Iris pigment epithelial cell (primary cell): ENCODE measurements at places on chromosomes 2 and 18.

DNA sequence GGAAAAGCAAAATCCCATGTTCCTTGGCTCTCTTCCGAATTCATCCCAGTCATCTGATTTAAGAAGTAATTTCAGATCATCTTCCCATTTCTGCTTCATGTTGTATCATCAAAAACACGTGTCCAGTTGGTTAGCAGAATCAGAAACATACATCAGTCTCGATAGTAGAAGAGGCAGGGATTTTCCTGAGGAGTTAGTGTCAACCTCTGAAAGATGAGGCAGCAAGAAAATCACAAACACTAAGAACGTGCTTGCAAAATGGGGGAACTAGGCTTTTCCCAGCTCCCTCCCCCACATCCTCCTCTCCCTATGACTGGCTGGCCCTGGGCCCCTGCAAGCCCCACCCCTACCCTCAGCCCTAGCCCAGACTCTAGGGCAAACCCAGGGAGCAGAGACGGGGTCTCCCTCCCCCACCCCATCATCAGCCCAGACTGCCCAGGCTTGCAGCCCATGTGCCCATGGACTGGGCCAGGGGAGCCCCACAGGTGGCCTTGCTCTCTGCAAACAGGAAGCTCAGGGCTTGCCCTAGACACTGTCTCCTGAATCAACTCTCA lies 161.0 kb upstream of the ID2 start:
- DNase-seq: no peak

GRCh38 chr2:26633351-26633945 lies 7.7 kb downstream of the CIB4 start:
- no peak for DNase-seq

GRCh38 chr18:36737316-36737715 lies 91.5 kb downstream of the TPGS2 start:
- DNase-seq: no peak

GRCh38 chr2:88582030-88582429 lies 45.2 kb downstream of the EIF2AK3 start:
- peak; percentile 43 for DNase-seq

DNA sequence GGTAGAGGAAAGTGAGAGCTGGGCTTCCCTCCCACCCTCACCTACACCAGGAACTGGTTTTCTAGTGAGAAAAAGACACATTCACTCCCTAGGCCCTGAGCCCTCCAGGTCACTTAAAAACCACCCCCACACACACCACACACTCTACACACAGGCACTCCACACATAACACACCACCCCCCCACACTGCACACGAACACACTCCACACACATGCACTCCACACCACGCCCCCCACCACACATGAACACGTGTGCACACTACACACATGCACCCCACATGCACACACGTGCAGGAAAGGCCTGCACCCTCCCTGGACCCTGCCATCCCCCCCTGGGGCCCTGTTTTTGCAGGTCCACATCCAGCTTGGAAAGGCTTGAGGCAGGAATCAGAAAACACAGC lies 67.6 kb downstream of the RALBP1 start:
- DNase-seq: no peak

DNA sequence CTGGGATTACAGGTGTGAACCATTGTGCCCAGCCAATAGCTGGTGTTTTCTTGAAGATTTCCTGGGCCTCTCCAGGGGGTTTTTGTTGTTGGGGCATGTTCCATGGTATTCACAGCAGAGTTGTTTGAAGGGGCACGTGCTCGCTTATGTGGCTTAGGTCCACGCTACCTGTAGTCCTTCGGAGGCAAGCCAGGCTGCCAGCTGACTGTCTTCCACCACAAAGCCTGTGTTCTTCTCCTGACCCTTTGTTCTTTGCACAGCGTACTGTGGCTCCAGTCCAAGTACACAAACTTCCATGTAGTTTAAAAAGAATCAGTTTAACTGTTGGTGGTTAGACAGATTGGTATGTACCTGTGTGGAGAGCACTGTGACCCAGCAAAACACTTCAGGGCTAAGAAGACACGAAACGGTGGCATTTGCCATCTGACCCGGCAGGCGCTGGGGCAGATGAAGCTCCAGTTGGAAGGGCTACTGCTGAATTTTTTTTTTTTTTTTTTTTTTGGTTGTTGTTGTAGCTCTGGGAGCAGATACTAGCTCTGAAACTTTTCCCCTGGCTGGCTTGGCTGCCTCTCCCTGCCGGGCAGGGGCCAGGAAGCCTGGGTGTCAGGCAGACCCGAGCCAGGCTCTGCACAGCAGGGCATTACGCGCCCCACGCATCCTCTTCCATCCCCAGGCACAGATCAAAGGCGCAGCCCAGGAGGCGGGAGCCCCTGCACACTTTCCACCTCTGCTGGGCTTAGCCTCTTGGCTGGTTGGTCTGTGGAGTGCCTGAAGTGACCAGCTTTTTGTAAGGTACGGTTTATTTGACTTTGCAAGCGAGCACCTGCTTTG lies 5.7 kb downstream of the GREB1 start:
- peak; percentile 23 for DNase-seq

- DNase-seq: no peak
Observed at GRCh38 chr2:119680457-119681202, 1.6 kb downstream of the TMEM177 start.

DNA sequence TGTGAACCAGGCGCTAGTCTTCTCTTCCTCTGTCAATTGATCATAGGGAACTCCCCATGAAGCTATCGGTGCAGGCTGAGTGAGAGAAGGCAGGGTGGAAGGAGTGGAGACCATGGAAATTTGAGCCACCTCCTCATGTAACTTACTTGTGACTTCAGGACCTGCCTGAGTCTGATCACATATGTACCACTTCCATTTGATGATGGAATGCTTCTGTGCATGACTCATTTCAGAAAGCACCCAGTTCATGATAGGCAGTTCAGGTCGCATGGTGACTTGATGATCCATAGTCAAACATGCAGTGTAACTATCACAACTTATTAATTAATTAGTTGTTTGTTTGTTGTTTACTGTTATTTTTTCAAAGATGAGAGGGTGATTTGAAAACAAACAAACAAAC lies 1296.7 kb downstream of the SUCLG1 start:
- DNase-seq: no peak

DNA sequence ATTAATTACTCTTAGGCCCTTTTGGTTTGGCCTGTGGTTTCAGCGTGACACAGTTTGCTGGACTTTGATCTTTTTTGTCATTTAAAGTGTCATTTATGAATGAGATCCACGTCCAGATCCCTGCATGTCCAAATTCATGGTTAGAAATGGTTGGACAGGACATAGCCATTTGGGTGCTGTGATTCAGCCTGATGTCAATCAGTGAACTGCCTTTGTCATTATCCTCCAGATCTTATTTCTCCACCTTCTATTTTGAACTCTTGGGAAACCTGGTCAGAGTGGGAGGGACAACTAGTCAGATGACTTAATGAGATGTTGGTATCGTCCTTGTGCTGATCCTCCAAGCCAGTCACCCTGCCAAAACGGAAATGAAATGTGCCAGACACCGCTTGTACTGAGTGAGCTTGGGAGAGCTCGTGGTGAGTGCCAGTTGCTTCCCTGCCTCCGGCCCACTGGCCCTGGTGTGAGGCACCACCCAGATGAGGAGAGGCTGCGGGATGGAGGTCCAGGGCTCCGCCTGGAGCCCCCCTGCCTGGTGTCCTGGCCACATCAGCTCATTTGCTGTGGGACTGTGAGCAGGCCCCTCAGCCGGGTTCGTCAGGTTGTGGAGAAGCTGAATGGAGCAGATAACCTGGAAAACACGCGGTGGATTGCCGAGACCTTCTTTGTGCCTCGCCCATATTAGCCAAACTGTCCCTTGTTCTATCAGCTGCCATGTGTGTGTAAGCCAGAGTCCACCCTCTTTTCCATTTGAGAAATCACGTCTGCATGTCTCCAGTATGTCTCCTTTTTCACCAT lies 70.1 kb downstream of the DGKD start:
- no peak for DNase-seq

- DNase-seq: no peak
Observed at GRCh38 chr2:78780256-78780655, 245.2 kb upstream of the REG3G start.

DNA sequence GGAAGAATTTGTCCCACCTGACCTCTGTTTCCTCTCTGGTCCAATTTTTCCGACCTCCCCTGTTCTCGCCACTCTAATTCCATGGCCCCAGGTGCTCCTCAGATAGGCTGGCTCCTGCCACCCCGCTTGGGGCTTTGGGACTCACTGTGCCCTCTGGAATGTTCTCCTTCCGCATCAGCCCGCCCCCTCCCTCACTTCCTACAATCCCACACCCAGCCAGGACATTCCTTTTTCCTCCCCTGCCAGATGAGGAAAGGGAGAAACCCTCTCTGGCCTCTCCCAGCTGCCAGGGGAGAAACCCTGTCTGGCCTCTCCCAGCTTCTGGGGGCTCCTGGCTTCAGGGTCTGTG lies 3.1 kb upstream of the OR6B2 start:
- DNase-seq: no peak

DNA sequence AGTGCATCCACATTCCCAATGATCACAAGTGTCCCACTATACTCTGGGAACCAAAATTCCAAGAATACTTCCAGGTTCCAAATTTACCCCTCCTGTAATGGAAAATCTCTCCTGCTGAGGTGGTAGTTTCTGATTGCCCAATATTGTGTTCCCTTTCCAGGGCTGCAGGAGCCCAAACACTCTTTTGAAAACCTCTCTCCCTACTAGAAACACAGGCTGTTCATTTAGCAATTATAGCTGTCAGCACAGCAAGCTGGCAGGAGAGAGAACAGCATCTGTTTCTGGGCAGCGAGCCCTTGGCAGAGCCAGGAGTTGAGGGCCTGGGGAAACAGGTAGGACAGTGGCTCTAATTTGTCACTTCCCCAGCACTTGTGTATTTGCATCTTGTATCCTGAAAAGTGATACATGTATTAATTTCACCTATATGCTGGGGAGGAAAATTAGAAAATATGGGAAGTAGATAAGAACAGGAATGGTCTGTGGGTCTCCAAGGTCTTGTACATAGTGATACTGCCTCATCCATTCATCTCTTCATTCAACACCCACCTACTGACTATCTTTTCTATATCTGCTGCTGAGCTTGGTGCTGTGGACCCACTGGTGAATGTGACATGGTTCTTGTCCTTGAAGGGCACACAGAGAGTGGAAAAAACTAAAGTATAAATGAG lies 16.9 kb upstream of the PAIP2B start:
- DNase-seq: no peak

- no peak for DNase-seq
Observed at GRCh38 chr18:449374-449773, 51.1 kb downstream of the COLEC12 start.

DNA sequence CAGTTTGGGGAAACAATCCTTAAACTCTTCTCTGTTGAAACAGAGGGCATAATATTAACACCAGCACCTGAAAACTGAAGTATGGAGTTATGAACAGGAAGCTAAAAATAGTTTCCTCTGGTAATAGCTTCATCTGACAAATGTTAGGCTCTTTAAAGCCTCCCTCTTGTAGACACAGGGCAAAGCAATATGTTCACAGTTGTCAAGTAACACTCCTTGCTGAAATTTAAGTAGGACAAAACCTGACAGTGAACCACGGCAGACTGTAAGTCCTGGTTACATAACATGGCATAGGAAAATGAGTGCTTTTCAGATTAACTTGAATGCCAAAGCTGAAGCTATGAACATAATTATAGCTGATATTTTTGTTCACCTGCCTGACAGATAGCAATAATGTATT lies 172.9 kb downstream of the CMPK2 start:
- no peak for DNase-seq

DNA sequence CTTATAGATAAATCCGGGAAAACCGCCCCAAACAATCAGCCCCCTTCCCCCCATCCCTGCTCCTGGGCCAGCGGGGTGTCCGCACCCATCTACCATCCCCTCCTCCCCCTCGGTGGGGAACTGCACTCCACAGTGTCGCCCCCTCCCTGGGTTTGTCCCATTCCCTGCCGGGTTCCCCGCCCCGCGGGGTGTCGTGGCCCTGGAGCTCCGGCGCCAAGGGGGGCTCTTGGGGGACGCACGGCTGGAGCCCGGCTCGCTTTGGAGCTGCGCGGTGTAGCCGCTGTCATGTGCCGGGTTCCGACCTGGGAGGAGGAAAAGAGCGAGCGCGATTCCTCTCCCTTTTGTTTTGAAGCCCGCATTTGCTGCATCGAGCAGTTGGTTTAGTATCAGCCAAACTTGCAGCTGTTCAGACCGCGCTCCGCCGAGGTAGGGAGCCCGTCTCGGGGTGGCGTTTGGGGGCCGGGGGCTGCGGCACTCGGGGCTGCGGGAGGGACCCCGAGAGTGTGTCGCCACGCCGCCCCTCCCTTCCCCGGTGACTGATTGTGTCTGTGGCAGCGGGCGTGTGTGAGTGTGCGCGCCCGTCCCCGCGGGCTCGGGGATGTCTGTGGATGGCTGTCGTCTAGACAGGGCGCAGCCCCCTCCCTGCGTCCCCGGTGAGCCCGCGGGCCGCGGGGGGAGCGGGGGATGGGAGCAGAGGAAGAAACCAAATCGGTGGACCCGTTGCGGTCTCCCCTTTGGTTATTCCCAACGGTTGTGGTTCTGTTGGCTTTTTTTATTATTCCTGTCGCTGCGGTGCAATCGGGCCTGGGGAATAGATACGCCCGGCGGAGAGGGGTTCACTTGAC lies 797 bp downstream of the CTIF start:
- DNase-seq: peak; percentile 76

- DNase-seq: peak; percentile 9
Observed at GRCh38 chr2:71713581-71714580, 260.5 kb downstream of the DYSF start.

- DNase-seq: peak; percentile 59
Observed at GRCh38 chr2:96538487-96539214, 2.1 kb downstream of the ARID5A start.

DNA sequence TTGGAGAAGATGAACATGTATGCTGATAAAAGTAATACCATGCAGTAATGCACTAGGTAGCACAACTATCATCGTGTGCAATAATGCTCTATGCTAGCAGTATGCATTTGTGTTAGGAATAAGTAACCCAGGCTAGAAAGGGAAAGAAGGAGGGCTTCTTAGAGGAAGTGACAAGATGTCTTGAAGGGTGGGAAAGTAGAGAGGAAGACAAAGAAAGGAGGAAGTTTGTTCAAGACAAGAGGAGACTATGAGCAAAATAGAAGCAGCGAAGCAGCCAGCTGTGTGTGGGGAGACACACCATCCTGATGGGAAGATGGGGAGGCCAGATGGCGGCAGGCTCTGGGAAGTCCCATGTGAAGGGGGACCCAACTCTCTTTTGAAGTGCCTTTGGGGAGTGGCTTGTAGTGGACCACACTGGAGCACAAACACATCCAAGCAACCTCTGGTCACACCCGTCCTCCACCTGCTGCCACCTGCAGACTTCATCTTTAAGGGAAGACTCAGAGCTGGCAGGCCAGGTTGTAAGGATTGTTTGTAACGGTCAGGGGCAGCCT lies 39.9 kb upstream of the INHBB start:
- no peak for DNase-seq

- peak; percentile 52 for DNase-seq
Observed at GRCh38 chr2:143284087-143284675, 155.0 kb downstream of the ARHGAP15 start.

DNA sequence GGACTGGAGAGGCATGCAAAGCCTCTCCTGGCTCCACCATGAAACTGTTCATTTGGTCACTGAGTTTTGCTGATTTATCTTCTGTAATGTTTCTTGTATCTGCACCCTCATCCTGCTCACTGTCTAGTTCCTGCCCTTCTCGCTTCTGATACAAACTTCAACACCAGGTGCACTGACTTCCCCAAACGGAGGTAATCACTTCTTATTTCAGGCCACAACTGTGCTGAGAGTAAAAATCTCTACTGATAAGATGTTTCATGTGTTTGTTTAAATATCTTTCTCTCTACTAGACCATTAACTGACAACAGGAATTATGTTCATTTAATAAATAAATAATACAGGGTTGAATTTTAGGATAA lies 10.9 kb upstream of the NT5C1B start:
- no peak for DNase-seq

- no peak for DNase-seq
Observed at GRCh38 chr2:141741652-141742051, 389.2 kb downstream of the LRP1B start.

GRCh38 chr2:202186641-202187202 lies 51.7 kb downstream of the SUMO1 start:
- DNase-seq: peak; percentile 14
